GM04503 (cell line): ENCODE measurements at places on chromosomes 4 and X.
A peak's percentile ranks its signal among the peaks of the same experiment; 100 is the strongest.

- DNase-seq = peak; percentile 95
Observed at GRCh38 chr4:134544303-134544770, 342.7 kb upstream of the PABPC4L start.

DNA sequence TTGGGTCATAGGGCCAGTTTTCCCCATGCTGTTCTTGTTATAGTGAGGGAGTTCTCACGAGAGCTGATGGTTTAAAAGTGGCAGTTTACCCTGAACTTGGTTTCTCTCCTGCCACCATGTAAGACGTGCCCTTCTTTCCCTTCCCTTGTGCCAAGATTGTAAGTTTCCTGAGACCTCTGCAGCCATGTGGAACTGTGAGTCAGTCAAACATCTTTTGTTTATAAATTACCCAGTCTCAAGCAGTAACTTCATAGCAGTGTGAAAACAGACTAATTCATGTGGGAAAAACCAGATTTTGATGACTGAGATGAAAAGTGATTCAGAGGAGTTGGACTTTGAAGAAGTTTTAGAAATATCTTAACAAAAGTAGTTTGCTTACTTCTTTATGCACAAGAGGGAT is 101.4 kb downstream of the ARHGAP10 start:
- DNase-seq = no peak

GRCh38 chrX:28126886-28127285 is 145.6 kb upstream of the DCAF8L1 start:
- no peak for DNase-seq

GRCh38 chr4:70629469-70630090 is 1.0 kb downstream of the ENAM start:
- no peak for DNase-seq

DNA sequence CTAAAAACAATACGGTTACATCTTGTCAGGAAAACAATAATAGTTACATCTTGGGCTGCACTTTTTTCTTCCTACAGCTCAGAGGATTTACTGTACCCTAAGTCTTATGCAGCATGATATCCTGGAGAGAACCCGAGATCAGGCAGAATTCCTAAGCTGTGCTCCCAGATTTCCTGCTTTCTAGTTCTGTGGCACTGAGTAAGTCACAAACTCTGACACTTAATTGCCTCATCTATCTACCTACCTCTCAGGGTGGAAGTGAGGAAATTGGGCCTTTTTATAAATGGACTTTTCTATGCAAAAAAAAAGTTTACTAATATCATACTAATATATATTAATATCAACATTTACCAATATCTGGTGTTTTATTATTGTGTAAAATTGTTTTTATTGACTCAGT is 438.5 kb downstream of the INPP4B start:
- DNase-seq = no peak

DNA sequence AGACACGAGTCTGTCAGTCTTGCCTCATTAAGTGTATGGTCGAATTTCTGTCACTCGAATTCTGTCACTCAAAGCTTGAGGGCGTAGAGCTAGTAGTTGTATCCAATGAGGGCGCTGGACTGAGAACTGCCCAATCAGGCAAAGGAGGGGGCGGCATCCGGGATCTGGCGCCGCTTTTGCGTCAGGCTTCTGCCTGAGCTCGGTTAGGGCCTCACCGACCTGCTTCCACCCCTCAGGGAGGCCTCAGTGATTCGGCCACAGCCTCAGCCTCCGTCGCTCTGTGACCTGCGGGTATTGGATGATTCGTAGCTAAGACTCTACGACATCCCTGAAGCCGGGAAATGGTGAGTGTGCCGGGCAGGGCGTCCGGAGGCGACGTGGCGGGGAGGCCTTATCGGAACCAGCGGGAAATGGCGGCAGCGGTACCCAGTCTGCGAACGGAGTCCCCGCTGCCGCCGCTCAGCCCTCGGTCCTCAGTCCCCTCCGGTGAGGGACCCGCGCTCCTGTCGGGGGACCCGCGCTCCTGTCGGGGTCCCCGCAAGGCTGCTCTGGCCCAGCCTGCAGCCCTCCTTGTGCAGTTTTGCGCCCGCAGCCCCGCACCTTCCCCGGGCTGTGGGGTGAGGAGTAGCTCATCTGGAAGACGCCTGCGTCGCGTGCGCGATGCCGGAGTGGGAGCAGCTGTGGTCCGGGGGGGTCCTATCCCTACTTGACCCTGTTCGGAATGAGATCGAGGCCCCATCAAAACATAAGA is 88.3 kb downstream of the ZNF718 start:
- peak; percentile 46 for DNase-seq

- DNase-seq = no peak
Observed at GRCh38 chr4:151659601-151660364, 101.0 kb downstream of the GATB start.

DNA sequence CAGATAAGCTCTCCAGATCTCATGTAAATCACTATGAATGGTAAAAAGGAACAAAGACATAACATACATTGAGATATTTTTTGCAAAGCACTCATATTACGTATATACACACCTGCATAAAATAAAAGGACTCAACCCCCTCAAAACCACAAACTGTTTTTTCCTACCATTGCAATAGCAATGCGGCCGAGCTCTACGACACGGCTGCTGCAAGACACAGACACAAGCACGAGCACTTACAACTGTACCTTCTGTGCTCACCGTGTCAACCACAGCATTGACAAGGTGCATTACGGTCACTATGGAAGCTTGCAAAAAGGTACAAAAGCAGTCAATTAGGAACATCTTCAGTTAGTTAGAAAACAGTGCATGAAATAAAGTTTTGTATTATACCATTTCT is 37.1 kb upstream of the MTNR1A start:
- no peak for DNase-seq

DNA sequence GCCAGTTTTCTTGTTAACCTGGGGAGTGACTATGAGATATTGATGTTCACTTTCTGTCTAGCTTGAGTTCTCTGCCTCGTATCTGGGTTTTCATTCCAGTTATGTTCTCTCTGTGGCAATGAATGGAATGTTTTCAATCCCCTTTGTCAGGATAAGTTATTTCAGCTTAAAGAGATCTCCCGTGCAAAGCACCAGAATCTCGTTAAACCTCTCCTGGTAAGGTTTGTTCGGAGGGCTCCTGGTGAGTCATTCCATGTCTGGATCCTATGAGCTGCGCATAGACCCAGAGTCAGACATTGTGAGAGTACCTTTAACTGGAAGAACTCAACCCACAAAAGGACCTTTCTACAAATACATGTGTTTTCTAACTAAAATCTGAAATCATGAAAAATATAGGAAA is 51.0 kb downstream of the KDR start:
- no peak for DNase-seq

DNA sequence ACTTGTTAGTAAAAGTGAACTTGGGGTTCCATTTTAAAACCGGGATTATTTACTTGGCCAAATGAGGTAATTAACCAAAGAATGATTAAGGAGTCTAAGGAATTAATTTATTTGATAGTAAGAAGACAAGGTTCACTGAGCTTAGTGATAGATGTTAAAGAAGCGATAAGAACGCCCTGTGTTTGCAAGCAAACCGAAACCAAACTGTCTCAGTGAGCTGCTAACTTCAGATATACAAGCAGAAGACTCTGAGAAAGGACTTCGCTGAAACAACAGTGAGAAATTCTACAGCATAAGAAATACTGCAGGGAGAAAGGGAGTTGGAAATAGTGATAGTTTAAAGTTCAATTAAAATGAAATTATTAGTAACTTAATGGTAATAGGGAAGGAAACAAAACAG is 37.6 kb upstream of the SHISA3 start:
- DNase-seq = no peak

GRCh38 chr4:112589206-112589605 is 47.5 kb downstream of the ZGRF1 start:
- DNase-seq = peak; percentile 22

DNA sequence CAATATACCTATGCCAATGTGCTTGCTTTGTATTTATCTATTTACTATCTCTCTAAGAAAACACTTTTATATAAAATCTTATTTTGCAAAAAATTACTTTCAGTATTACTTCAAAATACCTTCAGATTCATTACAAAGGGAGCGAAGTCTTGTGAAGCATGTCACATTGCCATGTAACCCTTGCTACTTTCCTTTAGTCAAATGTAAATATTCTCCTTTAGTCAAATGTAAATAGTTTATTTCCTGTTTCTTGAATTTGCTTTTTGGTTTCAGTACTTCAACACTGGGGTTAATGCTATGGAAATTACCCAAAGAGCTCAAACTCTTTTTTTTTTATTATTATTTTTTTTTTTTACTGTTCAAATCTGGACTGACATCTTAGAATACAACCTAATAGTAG is 383.3 kb downstream of the GRXCR1 start:
- no peak for DNase-seq

DNA sequence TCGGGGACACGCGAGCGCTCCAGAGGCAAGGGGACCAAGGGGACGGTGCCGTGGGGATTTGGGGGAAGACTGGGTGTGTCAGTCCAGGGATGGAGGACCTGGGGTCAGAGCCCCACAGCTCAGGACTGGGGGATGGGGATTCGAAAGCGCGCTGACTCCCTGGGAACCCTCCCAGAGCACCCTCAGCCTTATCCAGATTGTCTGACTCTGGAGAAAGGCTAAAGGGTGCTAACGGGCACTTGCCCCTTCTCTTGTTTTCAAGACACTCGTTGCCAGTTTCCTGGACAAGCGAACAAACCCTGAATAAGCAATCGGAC is 1.1 kb downstream of the DOCK11 start:
- no peak for DNase-seq

DNA sequence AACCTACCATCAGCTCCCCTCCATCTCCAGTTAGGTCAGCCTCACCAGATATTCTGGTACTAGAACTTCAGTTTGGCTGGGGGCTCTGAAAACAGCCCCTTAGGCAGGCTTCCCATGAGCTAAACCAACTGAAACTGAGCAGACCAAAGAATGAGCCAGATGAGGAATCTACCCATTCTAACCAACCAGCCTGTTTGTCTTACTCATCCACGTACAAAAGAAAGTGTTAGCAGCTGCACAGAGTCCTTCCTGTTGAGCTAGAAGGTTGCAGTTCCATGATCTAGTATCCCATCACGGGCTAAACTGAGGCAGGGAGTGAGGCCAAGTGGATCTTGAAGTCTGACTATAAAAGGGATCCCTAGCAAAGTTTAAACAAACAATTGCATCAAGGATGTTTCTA is 17.5 kb downstream of the MAGEA9B start:
- DNase-seq = no peak

- DNase-seq = no peak
Observed at GRCh38 chr4:30717208-30718020, 2.8 kb upstream of the PCDH7 start.

- DNase-seq = no peak
Observed at GRCh38 chr4:144360146-144360793, 219.8 kb upstream of the GYPA start.

- no peak for DNase-seq
Observed at GRCh38 chrX:2521927-2522386, 21.2 kb upstream of the DHRSX start.
